ENCODE measurements at places on chromosomes 5 and 9. TPM values are rescaled to one million over a fixed set of nuclear protein-coding genes. Genes with fewer than 3 reads are reported as not detected.

Gene ENTREP1
- 24.6 TPM for total RNA-seq

Gene GPR150
- total RNA-seq = 0.31 TPM

Gene CDC26
- total RNA-seq = 54.4 TPM

Gene ABCA2
- total RNA-seq = 13.5 TPM

Gene SLC6A7
- total RNA-seq = not detected

Gene PAXX
- 39.8 TPM for total RNA-seq

Gene SNX2
- total RNA-seq = 82.3 TPM

Gene LCN15
- not detected for total RNA-seq

Gene PDE8B
- 11.0 TPM for total RNA-seq

Gene CFAP90
- total RNA-seq = not detected

Gene SLC23A1
- not detected for total RNA-seq

Gene GADD45G
- total RNA-seq = 150 TPM

Gene IL31RA
- not detected for total RNA-seq

Gene APBA1
- 4.7 TPM for total RNA-seq

Gene CRB2
- total RNA-seq = not detected

Gene NEURL1B
- 48.1 TPM for total RNA-seq

Gene GPRIN1
- 0.16 TPM for total RNA-seq

Gene PCDHGA5
- total RNA-seq = 2.6 TPM

Gene WDR31
- total RNA-seq = 2.1 TPM

Gene SLC9A3
- 3.0 TPM for total RNA-seq

Gene ZDHHC11B
- 14.3 TPM for total RNA-seq

Gene LHX3
- not detected for total RNA-seq

Gene FOXD4L3
- total RNA-seq = not detected

Gene ZNF367
- 2.2 TPM for total RNA-seq

Gene NUDT12
- 6.2 TPM for total RNA-seq

Gene SLC27A4
- 18.5 TPM for total RNA-seq

Gene CDX1
- total RNA-seq = not detected

Gene PCDHGA3
- 5.7 TPM for total RNA-seq

Gene ADGRV1
- total RNA-seq = 0.08 TPM

Gene SPINK6
- not detected for total RNA-seq

Gene ANKRD20A1
- 1.5 TPM for total RNA-seq

Measured in gastroesophageal sphincter (tissue), 4 donors.